Upper lobe of left lung (tissue), 6 donors: ENCODE measurements at places on chromosomes 5 and 9. TPM values are rescaled to one million over a fixed set of nuclear protein-coding genes. Genes with fewer than 3 reads are reported as not detected.

DNA sequence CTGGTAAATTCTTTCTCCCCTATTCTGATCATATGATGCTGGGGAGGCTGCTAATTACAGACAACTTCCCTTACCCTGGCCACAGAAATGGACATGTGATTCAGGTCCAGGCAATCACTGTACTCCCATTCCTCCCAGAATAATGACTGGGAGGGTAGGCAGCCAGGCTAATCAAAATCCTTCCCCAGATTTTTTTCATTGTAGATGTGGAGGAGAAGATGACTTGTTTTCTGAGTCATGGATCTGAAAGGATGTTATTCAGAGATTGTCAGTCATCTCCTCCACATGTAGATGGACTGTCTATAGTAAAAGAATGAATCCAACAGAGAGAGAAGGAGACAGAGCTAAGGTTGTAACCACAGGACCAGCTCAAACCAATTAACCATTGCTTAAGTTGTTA lies 123.9 kb upstream of the PUM3 start:
- DNase-seq: no peak

ZNF484 gene
- total RNA-seq: 12.6 TPM

DNA sequence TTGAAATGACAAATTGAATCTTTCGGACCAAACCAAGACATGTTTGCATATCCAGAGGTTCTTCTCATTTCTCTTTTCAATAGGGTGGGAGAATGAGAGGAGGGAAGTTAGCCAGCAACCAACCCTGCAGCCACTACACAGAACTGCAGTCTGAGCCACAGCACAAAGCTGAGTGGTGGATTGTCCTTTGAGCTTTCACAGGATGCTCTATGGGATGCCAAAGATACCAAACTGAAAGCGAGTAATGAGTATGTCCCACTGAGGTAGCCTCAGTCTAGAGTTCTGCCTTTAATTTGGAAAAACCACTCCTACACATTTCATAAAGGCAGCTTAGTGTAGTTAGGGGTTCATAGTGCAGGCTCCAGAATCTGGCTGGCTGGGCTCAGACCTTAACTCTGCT lies 114.9 kb downstream of the MARCHF3 start:
- DNase-seq: no peak

DMRT3 gene
- total RNA-seq: not detected

WDR31 gene
- total RNA-seq: 2.0 TPM

- no peak for DNase-seq
Measured at GRCh38 chr5:130963798-130964197, 201.3 kb downstream of the HINT1 start.

GRCh38 chr5:116402235-116402634 lies 172.4 kb downstream of the SEMA6A start:
- DNase-seq: no peak

NUTM2G gene
- total RNA-seq: not detected

DNA sequence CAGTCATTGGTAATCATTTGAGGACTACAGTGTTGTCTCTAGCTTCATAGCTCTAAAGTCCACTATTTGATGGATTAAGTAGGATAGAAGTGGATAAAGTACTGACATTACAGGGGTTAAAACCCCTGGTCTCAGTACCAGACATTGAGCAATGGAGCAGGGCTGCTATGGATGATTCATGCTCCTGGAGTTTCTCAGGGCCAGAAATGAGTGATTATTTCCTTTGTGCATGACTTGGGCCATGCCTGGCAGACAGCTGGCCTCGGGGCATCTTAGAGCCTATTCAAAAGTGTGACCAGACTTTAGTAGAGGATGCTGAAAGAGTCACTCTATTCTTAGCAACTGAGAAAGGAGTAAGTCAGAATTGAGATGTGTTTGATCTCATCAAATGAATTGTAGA lies 350.7 kb upstream of the TLE4 start:
- DNase-seq: no peak

- DNase-seq: no peak
Measured at GRCh38 chr5:128546658-128547281, 8.7 kb upstream of the FBN2 start.

ISCA1 gene
- total RNA-seq: 14.7 TPM

DNA sequence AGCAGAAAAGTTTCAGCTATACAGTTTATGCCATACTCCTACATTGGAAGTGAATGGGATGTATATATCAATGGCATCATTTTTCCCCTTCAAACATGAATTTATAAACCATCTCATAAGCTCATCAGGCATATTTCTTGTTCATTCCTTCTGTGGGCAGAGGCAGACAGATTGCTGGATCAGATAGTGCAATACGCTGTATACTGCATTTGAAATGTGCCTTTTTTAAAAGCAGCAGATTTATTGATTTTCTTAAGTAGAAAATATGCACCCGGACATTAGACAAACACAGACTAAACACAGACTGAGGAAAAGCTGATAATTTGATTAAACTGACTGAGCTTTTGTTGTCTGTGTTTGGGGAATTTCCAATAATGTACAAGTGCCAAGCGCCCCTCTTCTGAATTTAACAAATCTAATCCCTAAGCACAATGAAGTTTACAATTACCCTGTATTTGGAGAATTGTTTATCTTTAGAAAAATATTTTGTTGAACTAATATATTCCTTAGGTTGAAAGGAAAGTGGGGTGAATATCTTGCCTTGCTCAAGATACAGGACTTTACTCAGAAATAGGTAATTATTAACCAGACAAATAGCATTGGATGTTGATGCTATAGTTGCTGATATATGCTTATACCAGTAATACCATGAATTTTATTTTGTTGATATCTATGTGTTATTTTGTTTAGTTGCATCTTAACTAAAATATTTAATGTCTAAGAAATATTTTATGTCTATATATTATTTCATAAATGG lies 566.6 kb upstream of the MEF2C start:
- no peak for DNase-seq

DNA sequence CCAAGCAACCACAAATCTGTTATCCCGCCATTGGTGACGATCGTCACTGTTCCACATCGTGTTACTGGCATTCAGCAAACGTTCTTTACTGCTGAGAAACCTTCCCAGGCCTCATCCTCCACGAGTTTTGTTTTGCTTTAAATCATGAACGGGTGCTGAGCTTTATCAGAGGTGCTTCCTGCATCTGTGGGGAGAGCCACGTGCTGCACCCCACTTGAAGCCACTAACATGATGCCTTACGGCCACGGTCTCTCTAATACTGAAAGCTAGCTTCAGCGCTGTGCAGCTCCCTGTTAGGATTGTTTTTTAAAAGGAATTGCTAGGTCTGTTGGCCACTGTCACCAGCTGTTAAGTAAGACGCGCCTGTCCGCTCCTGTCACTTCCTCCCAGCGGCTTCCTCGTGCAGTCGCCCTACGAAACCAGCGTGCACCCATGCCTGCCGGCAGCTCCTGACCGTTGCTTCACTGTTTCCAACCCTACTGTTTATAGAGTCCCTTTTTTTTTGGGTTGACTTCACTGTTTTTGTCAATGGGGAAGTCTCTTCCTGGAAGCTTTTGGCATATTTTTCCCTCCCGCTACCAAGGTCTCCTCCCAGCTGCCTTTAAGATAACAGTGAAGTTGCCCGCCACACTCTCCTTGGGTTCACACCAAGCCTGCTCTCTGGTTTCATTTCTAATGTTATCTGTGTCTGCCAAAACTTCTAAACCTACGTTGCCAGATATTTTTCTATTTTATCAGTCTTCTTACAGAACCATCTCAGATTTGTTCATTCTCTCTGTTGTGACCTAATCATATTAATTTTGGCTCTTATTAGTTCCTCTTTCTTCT lies 20.3 kb downstream of the LPCAT1 start:
- peak; percentile 56 for DNase-seq

ZNF618 gene
- 6.9 TPM for total RNA-seq

- DNase-seq: no peak
Measured at GRCh38 chr5:76705574-76705973, 10.4 kb upstream of the F2R start.

GRCh38 chr5:93107141-93107540 lies 473.9 kb downstream of the NR2F1-AS1 start:
- DNase-seq: no peak

DNA sequence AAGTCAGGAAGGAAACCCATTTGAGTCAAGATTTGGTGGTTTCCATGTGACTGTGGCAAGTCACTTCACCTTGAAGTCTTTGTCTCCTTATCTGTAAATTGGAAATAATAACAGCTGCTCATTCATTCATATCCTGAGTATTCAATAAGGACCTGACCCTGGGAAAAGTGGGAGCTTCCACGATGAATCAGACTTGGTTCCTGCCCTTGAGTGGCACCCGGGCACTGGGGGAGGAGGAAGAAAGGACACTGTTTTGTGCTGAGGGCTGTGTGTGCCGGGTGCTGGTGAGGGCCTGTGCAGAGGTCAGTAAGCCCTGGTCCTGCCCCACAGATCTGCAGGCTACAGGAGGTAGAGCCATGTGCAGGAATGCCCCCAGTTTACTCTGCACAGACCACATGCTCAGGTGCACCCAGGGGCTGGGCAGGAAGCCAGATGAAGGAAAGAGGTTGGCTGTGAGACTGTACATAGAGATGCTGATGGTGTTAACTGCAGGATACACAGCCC lies 6.8 kb downstream of the NDST1 start:
- DNase-seq: peak; percentile 61

DNA sequence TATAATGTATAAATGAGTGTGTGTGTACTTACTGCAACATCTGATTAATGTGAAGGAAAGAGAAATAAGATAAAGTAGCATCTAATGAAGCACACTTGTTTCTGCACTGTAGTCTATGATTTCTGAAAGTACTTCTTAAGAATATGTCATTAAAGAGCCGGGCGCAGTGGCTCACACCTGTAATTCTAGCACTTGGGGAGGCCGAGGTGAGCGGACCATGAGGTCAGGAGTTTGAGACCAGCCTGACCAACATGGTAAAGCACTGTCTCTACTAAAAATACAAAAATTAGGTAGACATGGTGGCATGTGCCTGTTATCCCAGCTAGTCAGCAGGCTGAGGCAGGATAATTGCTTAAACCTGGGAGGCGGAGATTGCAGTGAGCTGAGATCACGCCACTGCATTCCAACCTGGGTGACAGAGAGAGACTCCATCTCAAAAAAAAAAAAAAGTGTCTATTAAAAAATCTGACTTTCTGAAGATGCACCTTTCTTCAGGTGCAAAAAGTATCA lies 556.9 kb downstream of the PTPRD start:
- DNase-seq: no peak

C7 gene
- 183 TPM for total RNA-seq

DNA sequence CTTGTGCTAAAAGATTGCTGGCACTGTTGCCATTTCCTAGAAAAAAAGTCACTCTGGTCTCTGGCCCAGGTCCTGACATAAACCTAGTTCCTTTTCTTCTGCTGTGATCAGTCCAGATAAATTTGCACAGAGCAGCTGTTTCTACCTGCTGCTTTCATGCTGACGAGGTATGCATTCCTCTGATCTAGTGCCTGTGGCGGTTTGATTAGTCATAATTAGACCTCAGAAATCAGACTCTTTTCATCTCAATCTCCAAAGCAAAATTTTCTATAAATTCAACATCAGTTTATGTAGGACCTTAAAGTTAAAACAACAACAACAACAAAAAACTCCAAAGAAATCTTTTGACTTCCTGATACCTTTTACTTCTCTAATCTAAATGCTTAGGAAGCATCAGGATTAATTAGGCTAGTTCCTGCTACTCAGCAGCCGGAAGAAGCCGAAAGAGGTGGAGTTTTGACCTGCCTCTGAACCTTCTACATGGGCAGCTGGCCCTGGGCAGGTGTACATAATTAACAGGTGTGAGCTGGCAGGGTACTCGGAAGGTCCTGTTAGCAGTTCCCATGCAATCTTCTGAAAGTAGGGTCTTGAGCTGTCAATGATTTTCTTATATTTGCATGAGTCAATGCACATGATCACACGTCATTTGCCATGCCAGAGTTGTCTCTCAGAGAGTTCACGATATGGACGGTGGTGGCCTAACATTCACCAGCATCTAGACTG lies 83.3 kb upstream of the CCDC112 start:
- no peak for DNase-seq

PCDHA4 gene
- 4.2 TPM for total RNA-seq

DNA sequence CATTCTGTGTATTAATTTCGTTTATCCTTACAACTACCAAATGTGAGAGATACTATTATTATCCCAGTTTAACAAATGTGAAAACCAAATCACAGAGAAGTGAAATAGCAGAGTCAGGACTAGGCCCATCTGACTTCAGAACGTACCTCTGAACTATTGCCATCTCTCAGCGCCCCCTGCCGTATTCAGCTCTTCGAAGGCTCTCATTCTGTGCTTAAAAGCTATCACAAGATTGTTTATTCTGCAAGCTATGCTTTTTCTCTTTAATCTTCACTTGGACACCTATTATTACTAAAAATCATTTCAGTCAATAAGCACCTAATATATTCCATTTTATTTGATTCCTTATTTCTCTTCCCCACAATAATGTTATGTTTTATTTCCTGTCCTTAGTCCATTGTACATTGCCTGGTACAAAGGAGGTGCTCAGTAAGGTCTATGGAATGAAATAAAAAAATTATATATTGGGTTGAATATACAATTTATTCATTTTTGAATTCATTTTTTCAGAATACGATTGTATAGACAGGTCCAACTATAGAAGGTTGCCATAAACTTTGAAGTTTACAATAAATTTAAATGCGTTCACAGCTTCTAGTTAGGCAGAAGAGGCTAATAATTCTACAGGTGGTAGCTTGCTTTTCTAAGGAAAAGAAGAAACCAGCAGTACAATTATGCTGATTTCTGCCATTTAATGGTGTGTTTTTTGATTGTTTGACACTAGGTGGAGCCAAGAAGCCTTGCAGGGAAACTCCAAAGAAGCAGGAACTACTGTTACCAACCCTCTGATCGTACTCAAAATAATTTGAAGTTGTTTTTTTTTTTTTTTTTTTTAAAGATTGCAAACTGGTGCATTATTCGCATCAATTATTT lies 202.2 kb upstream of the DMRTA1 start:
- no peak for DNase-seq

DNA sequence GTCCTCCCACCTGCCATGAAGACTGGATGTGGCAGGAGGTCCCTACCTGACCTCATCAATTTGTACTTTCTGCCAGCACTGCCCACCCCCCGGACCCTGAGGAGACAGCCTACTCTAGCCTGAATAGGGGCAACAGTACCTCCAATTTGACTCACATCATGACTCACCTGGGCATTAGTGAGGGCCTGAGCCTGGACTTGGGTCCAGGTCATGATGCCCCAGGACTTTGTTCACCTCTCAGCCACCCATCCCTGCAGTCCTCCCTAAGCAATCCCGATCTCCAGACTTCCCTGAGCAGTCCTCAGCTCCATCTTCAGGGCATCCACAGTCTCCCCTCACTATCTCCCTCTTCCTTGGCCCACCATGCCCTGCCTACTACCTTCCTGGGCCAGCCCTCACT lies 28.1 kb downstream of the KIF2A start:
- DNase-seq: no peak

GRCh38 chr5:166349046-166349445 lies 1942.4 kb upstream of the WWC1 start:
- DNase-seq: no peak

DNA sequence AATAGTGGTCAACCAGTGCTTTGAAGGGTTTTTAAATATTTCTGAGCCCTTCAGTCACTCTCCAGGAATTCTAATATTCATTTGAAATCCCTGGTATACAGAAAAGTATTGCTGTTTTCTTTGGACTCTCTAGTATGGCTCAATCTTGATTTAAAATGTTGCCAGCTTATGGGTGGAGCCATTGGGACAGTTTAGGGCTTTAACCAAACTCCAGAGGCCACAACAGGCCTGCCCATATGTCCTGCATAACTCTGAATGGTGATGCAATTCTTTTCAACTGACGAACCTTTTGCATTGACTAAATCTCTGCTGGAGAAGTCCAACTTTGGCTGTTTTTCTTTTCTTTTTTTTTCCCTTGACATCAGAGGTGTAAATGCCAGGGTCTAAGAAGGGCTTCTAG lies 10.3 kb upstream of the ANKHD1 start:
- no peak for DNase-seq

HTR4 gene
- total RNA-seq: not detected

GDA gene
- total RNA-seq: not detected

- DNase-seq: no peak
Measured at GRCh38 chr5:103901885-103902284, 339.3 kb upstream of the NUDT12 start.
